ENCODE measurements at places on chromosomes 12 and 14.

GRCh38 chr12:132131229-132131628, 12.9 kb downstream of the DDX51 start:
- DNase-seq, result no peak

DNA sequence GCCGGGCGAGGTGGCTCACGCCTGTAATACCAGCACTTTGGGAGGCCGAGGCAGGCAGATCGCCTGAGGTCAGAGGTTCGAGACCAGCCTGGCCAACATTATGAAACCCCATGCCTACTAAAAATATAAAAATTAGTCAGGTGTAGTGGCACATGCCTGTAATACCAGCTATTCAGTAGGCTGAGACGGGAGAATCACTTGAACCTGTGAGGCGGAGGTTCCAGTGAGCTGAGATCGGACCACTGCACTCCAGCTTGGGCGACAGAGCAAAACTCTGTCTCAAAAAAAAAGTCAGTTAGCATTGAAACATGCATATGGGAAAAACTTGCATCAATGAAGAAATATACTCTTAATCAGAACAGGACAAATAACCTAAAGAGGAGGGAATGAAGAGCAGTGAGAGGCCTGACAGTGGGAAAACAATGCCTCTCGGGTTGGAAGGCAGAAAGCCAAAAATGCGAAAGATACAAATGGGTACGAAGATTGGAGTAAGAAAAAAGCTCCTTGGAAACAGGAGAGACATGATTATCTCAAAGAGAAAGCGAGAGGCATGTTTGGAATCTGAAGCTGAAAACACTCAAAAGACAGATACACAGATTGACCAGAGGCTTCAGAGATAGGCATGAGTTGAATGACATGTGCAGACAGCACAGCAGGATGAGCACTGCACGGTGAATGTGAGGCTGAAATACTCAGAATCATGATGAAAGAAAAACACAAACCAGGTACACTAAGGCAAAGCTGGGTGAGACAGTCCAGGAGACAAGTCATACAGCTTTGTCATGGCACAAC, 30.6 kb downstream of the RESF1 start:
- no peak for DNase-seq

DNA sequence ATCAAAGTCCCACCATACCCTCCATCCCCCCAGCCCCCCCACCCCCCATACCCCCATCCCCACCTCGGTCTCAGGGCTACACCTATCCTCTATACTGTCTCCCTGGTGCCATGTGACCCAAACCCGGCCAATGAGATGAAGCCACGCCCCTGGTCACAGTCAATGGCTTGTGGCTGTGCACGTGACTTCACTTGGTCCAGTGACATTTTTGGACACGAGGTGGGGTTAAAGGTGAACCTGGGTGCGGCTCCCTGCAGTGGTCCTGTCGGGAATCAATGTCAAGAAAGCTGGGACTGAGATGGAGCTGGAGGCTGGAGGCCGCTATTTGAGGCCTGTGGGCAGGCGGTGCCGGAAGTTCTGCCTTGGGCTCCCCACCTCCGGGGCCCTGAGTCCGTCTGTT, 100.7 kb upstream of the MAP1LC3B2 start:
- no peak for DNase-seq

- DNase-seq, result no peak
Observed at GRCh38 chr14:64800000-64800399, 79.7 kb downstream of the SPTB start.

DNA sequence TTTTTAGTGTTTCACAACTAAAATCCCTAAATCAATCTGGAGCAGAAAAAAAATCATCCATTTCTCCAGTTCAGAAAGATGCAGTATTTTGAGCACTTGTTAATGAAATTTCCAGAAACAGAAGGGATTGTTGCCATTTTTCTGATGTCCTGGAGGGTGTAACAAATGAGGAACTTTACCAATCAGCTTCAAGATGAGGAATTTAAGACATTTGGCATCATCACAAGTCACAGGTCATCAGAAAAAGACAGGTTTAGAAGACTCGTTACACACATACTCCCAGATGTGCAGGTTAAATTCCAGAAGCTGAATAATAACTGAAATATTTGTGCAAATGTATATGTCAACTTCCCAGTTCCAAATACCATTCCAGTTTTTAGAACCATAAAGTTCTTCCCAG, 482 bp upstream of the PSMC1 start:
- no peak for DNase-seq

- no peak for DNase-seq
Observed at GRCh38 chr14:61365667-61366212, 44.4 kb downstream of the PRKCH start.

DNA sequence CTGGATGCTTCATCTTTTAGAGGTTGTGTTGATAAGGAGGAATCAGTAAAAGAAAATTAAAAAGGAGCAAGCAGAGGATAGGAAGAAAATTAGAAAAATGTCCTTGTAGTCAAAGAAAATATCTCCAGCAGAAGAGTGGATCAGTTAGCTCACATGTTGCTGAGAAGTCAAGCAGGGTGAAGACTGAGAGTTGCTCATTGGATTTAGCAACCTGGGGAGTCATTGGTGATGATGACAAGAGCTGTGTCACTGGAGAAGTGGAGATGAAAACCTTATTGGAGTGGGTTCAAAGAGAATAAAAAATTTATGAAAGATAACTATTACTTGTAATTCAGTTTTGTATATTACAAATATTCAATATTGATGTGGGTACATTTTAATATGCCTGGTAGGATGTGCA, 9.8 kb downstream of the FRMD6 start:
- DNase-seq, result no peak

DNA sequence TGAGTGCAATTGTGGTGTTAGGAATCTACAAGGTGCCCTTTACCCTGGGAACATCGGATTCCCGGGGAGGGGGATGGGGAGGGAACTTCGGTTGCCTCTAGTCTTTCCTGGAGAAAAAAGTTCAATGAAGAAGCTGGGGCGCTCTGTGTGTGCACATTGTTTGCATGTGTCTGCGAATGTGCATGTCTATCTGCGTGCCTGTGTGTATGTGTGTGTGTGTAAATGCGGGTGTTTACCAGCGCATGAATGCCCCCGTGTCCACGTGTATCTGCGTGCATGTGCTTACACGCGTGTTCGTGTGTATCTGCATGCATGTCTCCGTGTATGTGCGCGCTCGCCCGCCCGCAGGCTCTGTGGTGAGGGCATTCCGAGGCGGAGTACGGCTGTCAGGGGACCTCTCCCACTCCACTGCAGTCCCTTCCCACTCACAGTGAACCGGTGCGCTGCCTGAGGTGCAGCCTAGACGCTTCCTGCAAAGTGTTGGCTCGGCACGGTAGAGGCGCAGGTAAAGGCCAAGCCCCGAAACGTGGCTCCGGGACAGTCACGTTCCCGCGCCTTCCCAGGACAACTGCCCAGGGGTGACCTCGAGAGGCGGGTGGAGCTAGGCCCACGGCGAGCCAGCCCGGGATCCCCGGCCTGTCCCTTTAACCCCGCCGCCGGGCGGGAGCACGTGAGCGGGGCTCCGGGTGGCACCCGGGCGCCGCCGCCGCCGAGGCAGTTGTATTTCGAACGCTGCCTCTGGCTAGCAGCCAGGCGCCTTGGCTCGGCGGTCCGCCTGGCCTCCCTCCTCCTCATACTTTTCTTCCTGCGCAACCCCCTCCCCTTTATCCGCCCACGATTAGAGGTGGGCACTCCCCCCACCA, 539 bp upstream of the HMGA2 start:
- no peak for DNase-seq

- no peak for DNase-seq
Observed at GRCh38 chr14:102370305-102370809, 7.6 kb downstream of the TECPR2 start.

DNA sequence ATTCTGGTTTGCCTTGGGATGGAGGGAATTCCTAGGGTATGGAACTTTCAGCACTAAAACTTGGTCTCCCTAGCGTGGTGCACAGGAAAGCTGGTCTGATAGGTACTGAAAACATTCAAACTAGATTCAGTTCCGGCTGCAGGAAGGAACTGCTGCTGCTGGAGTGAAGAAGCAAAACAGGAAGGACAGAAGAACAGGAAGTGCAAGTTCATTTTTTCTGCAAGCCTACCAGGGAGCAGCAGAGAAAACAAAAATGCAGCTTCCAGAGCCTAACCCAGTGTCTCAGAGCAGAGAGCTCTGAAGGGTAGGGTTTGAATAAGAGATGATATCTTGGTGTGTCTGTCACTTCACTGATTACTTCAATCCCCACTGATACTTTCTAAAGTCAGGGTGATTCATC, 165.2 kb downstream of the VRK1 start:
- no peak for DNase-seq

GRCh38 chr12:68905733-68906132, 27.2 kb downstream of the CPM start:
- DNase-seq, result no peak

DNA sequence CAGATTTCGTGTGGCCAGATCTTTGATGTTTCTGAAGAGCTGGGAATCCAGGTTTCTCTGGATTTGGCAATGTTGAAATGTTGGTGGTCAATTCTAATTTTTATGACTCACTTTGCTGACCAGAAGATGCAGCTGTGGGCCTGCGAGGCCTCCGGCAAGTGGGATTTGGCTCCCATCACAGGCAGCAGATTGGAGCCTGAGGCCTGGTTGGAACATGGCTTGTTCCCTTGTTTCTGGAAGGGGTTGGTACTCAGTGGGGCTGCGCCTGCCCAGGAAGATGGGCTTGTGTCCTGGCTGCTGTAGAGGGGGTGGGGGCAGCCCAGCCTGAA, 23.1 kb downstream of the FBRSL1 start:
- no peak for DNase-seq

- DNase-seq, result no peak
Observed at GRCh38 chr12:95318071-95318545, 100.5 kb downstream of the VEZT start.

- DNase-seq, result no peak
Observed at GRCh38 chr12:128322341-128322740, 55.4 kb downstream of the TMEM132C start.

GRCh38 chr12:4270016-4270830, 3.3 kb upstream of the CCND2 start:
- no peak for DNase-seq

DNA sequence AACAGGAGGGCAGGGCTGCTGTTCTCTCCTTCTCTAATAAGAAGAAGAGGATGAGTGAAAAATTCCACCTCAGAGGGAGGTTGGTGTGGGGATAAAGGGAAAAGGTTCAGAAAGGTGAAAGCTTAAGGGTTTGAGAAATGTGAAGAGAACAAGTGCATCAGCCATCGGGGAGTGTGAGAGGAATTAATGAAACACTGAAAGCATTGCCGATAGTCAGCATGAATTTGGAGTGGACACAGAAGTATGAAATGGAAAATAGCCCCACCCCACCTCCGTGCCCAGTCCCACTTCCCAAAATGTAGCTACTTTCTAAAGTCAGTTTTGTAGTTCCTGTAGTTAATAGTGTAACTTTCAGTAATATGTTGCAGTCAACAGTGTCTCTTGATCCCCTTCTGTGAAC, 33.4 kb downstream of the DIP2B start:
- DNase-seq, result no peak

- no peak for DNase-seq
Observed at GRCh38 chr12:80154261-80154660, 54.9 kb downstream of the OTOGL start.

DNA sequence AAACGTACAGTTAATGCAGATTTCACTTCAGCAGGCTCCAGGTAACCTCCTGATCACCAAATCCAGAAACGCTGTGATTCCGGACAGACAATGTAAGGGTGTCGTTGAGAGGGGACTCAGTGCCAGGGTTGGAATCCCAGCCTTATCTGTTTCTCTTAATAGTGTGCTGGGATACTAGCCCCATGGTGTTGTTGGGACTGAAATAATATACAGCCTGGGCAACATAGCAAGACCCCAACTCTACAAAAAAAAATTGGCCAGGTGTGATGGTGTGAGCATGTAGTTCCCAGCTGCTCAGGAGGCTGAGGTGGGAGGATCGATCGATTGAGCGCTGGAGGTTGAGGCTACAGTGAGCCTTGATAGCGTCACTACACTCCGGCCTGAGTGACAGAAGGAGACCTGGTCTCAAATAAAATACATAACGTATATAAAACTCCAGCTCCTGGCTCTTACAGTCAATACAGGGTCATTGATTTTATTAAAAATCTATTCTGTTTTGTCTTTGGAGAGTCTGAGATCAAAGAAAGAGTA, 1.3 kb downstream of the PEBP1 start:
- no peak for DNase-seq

GRCh38 chr14:91586410-91586809, 76.3 kb upstream of the PPP4R3A start:
- no peak for DNase-seq

DNA sequence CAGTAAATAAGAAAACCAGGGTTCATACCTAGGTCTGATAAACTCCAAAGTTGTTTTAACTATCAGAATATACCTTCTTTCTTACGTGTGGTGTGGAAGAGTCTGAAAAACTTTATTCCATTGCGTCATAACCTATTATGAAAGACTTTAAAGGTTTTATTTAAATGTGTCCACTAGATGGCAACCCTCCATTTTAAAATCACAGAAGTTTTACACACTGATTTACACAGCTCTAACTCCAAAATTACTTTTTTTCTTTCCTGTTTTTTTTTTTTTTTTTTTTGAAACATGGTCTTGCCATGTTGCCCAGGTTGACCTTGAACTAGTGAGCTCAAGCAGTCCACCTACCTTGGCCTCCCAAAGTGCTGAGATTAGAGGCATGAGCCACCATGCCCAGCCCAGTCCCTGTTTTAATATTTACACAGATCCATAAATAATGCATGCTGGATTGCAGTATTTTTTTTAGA, 17.3 kb upstream of the TMPRSS12 start:
- no peak for DNase-seq

DNA sequence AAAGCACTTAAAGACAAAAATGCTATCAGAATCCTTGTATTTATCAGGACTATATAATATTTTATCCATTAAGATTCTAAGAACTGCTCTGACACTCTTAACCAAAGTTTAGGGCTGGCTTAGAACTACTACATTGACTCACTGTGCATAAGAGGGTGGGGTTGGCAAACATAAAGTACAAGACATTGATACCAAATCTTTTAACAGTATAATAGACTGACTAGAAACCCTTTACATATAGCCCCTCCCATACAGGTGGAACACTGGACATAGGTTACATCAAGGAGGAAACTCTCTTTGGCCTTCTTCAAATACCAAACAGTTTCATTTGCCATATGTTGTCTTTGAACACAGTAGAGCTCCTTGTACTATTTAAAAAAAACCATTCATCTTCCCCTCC, 15.6 kb upstream of the REP15 start:
- no peak for DNase-seq

DNA sequence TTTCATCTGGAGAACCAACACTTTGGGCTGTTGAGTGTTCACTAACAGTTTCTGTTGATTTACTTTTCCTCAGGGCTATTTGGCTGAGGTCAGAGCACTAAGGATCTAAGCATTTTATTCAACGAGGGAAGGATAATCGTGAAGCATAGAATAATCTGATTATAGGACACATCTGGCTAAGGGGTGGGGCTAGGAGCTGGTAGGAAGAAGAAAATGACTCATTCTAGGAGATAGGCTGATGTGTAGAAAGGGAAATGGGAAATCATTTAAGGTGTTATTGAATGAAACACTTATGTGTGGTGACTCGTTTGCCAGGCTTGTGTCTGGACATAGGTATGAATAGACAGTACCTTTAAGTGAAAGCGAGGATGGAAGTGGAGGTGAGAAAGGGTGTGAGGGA, 167.2 kb downstream of the ETNK1 start:
- DNase-seq, result no peak

All from stimulated activated CD4-positive, alpha-beta T cell treated with anti-CD3 and anti-CD28 coated beads, Interleukin-1b, Interleukin-23, amount 100 ng/mL, for 1 hour (primary cell).